Hematopoietic multipotent progenitor cell treated with erythropoietin and hydrocortisone succinate and interleukin-3 and kit ligand, for 17 days (in vitro differentiated cells): ENCODE measurements at places on chromosomes 13 and 19.
A peak's percentile ranks its signal among the peaks of the same experiment; 100 is the strongest.

GRCh38 chr13:48873587-48873986, 102.1 kb upstream of the FNDC3A start:
- DNase-seq: peak; percentile 29

DNA sequence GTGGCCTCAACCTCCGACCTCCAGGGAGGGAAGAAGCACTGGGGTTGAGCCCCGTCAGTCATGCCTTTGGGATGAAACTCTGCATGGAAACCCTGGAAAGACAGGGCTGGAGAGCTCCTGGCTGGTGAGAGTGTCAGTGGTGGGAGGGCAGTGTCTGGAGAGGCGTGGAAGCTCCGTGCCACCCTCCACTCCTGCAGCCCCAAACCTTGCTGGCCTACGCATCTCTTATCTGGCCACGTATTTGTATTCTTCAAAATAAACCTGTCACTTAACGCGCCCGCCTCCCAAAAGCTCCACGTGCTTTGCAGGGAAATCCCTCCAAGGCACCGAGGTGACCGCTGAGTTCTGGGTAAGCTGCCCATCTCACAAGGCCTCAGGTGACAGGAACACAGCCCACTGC, 84.3 kb downstream of the TEX29 start:
- DNase-seq: no peak

- DNase-seq: no peak
Measured at GRCh38 chr19:17081672-17082630, 6.4 kb downstream of the MYO9B start.

DNA sequence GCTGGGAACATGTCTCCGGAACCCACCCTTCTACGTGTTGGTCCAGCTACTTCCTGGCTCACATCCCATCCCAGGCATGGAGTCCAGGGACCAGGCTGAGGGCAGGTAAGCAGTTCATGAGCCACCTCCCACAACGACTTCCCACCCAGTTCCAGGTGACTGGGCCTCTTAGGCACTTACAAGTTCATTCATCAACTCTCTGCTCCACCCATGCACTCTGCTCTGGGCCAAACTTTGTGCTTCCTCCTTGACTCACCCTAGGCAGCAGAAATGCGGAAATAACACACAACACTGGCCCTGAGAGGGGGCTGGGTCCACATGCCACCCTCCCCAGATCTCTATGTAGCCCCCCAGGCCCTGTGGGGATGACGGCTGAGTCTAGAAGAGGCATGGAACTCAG, 20.5 kb downstream of the IQCN start:
- no peak for DNase-seq

DNA sequence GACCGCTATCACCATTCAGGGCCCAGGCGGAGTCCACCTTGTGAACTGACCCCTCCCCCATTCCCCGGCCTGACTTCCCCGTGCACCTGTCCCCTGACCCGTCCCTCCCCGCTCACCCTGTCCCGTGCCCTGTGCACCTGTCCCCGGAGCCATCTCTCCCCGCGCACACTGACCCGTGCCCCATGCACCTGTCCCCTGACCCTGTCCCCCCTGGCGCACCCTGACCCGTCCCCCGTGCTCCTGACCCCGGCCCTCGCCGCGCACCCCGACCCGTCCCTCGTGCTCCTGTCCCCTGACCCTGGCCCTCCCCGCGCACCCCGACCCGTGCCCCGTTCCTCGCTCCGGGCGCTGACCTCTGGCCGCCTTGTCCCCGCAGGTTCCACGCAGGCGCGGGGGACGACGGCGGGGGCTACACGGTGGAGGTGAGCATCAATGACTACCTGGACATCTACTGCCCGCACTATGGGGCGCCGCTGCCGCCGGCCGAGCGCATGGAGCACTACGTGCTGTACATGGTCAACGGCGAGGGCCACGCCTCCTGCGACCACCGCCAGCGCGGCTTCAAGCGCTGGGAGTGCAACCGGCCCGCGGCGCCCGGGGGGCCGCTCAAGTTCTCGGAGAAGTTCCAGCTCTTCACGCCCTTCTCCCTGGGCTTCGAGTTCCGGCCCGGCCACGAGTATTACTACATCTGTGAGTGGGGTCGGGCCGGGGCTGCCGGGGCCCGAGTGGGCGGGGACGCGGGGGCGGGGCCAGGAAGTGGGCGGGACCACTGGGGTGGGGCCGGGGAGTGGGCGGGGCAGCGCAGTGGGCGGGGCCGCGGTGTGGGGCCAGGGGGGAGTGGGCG, 9.7 kb downstream of the EFNA2 start:
- no peak for DNase-seq

GRCh38 chr19:31952693-31953092, 392.7 kb upstream of the ZNF507 start:
- DNase-seq: no peak

DNA sequence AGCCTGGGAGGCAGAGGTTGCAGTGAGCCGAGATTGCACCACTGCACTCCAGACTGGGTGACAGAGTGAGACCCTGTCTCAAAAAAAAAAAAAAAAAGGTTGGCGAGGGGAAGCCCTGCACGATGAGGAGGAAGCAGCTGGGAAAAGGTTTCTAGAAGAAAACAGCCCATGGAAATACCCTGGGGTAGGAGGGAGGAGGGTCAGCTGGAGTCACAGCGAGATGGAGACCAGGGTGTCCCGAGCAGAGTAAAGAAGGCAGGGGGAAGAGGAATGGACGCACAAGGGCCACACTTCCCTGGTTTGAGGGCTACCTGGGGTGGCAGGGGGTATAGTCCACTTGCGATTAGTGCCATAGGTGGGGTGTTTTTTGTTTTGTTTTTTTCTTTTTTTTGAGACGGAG, 6.4 kb downstream of the KANK3 start:
- no peak for DNase-seq

GRCh38 chr19:55098716-55099556, 18.5 kb downstream of the PPP1R12C start:
- DNase-seq: no peak

- peak; percentile 5 for DNase-seq
Measured at GRCh38 chr19:45464852-45465441, 2.8 kb upstream of the FOSB start.

DNA sequence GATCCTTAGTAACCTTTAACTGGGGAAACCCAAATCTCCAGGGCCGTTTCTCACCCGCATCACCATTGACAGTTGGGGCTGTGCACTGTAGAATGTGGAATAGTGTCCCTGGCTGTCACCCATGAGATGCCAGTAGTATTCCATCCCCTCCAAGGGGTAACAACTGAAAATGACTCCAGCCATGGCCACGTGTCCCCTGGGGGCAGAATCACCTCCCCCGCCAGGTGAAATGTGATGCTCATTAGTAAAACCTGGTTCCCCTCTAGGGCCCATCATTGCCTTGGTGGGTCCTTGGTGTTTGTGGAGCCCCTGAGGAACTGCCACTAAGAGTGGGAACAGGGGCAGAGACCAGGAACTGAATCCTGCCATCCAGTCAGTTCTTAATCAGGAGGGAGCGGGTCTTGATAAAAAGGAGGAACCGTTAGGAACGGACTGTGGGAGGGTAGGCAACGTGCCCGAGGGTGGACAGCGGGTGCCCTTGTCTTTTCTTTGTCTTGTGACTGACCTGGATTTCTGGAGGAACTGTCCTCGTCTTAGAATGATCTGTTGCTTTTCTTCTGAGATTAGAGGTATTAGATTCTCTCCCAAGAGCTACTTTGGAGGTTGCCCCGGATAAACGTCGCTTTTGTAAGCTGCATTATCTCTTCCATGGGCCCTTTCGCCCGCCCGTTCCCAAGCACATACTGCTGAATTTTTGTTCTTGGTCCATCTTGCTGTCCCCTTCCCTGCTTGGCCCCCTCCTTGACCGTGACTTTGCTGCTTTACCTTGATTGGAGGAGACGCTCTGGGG, 3.5 kb downstream of the MYO9B start:
- DNase-seq: no peak

GRCh38 chr13:32960626-32961025, 55.6 kb upstream of the KL start:
- no peak for DNase-seq

DNA sequence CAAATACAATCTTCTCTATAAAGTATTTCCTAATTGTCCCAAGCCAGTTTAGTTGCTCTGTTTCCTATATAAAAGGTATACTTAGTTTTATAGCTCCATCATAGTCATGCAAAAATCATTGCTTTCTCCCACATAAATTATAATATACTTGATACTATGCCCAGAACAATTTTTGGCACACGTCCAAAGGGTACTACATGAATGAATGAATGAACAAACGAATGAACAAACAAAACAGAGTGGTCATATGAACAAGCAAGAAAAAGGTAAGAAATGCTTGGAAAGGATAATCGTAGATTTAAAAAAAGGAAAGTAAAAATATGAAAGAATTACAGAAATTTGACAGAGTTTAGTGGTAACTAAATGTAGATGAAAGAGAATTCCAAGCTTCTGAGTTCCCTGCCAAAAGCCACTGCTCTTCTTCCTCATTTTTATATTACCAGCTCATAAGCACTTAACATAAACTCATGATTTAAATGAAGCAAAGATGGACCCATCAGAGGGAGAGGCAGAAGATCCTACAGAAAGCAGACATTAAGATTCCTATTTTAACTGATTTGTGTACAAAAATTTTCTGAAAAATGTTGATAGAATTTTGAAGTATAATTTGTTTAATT, 123.2 kb downstream of the ENOX1 start:
- DNase-seq: no peak

DNA sequence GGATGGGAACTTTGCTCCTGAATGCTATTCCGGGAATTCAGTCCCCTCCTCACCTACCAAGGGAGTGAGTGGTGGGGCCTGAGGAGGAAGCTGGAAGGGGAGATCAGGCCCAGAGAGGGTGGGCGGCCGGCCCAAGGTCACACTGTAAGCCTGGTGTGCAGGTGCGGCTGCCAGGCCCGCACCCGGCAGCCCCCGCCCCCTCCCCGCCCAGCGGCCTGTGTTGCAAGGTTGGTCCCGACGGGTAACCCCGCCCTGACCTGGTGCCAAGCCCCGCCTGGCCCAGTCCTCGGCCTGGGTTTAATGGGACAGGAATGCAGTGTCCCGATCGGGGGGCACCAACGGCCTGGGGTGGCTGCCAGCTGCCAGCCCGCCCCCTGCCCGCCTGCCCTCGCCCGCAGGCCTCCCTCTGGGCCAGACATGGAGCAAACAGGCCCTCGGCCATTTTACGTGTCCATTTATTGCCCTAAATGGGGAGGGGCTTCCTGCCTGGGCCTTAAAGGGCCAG, 5.5 kb downstream of the ZBTB7A start:
- peak; percentile 55 for DNase-seq

- no peak for DNase-seq
Measured at GRCh38 chr19:4654437-4655361, 15.4 kb downstream of the TNFAIP8L1 start.

- DNase-seq: no peak
Measured at GRCh38 chr13:60662595-60662994, 265.6 kb downstream of the TDRD3 start.

GRCh38 chr19:28939236-28939635, 273.7 kb downstream of the UQCRFS1 start:
- no peak for DNase-seq

DNA sequence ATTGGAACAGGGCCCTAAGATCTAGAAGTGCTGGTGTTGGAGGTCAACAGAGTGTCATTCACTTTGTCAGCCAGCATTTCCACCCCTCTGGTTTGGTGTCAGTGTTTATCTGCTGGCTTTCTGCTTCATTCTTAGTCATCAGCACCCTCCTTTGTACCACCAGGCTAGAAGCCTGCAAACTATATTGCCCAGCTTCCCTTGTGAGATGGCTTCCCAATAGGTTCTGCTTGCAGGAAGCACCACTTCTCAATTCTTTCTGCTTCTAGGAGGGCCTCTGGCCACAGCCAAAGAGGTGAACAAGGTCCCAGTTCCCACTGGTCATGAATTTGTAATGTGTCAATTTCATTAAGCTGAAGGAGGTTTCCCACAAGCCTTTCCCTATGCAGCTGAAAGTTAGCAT, 36.4 kb upstream of the CALM3 start:
- DNase-seq: no peak

- DNase-seq: no peak
Measured at GRCh38 chr19:16398530-16399249, 73.1 kb downstream of the EPS15L1 start.

DNA sequence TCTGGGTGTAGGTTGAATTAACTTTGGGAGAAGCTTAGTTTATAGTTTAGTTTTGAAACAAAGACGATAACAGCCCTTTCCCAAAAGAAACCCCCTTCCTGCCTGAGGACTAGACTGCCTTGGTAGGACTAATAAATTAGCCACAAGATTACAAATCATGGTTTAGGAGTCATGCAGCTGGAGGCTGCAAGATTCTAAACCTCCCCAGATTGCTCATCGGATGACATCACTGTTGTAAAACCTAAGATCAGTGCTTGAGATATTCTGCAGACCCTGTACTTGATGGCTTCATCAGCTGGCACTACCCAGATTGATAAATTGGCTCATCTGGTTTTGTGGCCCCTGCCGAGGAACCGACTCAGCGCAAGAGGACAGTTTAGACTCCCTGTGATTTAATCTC, 35.9 kb upstream of the MPHOSPH8 start:
- no peak for DNase-seq

GRCh38 chr19:10662384-10663251, 8.5 kb downstream of the ILF3 start:
- DNase-seq: no peak

- DNase-seq: no peak
Measured at GRCh38 chr19:32881766-32882165, 12.2 kb upstream of the SLC7A9 start.

DNA sequence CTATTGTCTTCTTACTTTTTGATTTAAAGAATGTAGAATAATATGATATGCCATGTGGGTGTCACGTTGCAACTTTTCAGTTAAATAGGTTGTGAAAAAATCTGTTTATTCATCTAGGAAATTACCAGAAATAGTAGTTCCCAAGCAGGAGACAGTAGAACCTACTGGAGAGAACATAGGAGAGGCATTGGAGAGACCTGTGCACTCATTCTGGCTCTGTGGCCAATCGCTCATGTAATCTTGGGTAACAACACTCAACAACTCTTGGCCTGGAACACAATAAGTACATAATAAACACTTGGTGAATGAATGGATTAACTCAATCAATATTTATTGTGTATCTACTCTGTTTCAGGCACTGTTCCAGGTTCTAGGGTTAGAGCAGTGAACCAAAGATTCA, 35.3 kb downstream of the EDNRB start:
- DNase-seq: no peak

GRCh38 chr13:27035892-27036235, 135.7 kb downstream of the USP12 start:
- no peak for DNase-seq

DNA sequence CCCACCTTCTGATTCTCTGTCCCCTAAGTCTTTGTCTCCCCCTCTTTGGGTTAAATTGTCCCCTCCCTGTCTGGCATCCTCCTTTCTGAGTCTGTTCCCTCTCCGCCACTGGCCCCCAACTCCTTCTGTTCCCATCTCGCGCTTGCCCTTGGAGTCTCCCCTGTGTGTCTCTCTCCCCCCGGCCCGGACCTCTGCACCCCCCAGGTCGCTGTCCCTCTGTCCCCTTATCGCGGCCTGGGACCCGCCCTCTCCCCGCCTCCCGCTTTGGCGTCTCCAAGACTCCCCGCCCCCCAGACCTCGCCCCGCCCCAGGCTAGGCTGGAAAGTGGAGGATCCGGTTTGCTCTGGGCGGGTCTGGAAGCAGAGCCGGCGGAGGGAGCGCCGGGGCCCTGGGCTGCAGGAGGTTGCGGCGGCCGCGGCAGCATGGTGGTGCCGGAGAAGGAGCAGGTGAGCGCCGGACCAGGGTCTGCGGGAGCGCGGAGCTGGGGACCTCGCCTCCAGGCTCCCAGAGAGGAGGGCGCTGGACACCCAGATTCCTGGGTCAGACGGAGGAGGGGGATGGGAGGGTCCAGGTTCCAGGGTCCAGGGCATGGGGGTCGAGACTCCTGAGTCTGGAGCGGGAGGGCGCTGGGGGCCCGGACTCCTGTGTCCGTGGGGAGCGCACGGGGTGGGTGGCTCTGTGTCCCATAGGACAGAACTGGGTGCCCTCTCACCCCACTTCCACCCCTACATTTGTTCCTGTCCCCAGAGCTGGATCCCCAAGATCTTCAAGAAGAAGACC, at the start of gene TRPM4:
Gene TRPM4 (plus strand): TSS at position 348 of the 780 bp plus-strand sequence. CDS start 75 bp downstream, at position 423.
- DNase-seq: no peak
